IMR-90 (cell line): ENCODE measurements at places on chromosomes 3 and 15. TPM values are rescaled to one million over a fixed set of nuclear protein-coding genes. Genes with fewer than 3 reads are reported as not detected.
A peak's percentile ranks its signal among the peaks of the same experiment; 100 is the strongest.

- peak; percentile 30 for DNase-seq
These were observed 54.1 kb downstream of the LEO1 start for GRCh38 chr15:51917493-51917892.

GRCh38 chr15:70406617-70407335 is 309.1 kb upstream of the TLE3 start:
- DNase-seq = no peak

The TEX55 gene
- not detected in 2 replicates for total RNA-seq

The IFT122 gene
- 27.2 and 28.0 TPM in 2 replicates for total RNA-seq

DNA sequence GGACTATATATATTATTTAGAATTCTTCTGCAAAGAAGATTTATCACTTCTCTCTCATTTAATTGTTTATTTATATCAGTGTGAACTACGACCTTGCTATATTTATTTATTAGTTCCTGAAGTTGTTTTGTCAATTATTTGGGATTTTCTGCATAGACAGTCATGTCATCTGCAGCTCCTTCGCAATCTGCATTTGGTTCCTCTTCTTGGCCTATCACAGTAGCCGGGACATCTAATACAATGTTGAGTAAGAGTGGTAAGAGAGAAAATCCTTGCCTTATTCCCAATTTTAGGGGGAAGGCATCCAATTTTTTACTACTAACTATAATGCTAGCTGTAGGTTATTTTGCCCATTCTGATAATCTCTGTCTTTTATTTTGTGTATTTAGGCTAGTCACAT is 39.4 kb downstream of the FOXL2 start:
- DNase-seq = no peak

DNA sequence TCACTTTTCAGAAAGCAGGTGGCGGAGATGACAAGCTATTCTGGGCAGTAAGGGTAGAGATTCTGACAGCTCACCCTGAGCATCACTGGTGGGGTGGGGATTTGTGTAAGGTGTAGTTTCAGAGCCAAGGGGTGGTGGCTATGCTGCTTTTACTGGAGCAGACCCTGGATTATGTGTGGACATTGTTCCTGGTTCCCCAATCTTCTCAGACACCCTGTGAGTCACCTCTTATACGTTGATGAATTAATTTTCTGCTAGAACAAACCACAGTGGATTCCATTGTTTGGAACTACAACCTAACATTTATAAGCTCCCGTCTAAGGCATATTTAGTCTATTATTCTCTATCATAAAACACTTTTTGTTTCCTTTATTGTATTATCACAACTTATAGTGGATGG is 169.5 kb upstream of the COL8A1 start:
- no peak for DNase-seq

GRCh38 chr15:94079459-94079858 is 151.9 kb upstream of the MCTP2 start:
- no peak for DNase-seq

The TMCO5A gene
- not detected in 2 replicates for total RNA-seq

The FANCD2OS gene
- not detected in 2 replicates for total RNA-seq

The FRMD5 gene
- total RNA-seq = 5.4 and 5.6 TPM in 2 replicates

DNA sequence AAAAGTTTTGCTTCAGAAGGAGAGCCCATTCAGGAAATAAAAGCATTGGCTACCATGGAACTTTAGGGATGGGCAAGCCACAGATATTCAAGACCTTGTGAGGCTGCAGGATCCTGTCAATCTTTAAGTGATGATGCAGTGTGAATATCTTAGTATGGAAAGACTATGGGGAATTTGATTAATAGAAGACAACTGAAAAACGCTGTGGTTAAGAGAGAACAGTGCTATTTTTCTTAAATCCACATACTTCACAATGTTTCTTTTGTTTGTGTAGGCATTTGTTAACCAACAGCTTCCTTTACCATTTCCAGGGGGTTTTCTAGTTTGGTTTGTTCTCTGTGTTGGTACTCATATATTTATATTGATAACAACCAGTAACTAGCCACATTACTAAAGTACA is 90.3 kb downstream of the TMEM212 start:
- no peak for DNase-seq

GRCh38 chr3:151356794-151357462 is 27.6 kb upstream of the P2RY13 start:
- peak; percentile 30 for DNase-seq

The C3orf80 gene
- total RNA-seq = not detected in 2 replicates

- DNase-seq = no peak
These were observed 115.1 kb upstream of the PROK2 start for GRCh38 chr3:71900057-71900456.

- peak; percentile 65 for DNase-seq
These were observed 53.4 kb upstream of the LRIG1 start for GRCh38 chr3:66554178-66554577.

The SLC6A20 gene
- total RNA-seq = not detected in 2 replicates

The ROBO2 gene
- total RNA-seq = 14.5 and 17.2 TPM in 2 replicates
